Epithelial cell of proximal tubule (primary cell): ENCODE measurements at places on chromosomes 3 and 15.

GRCh38 chr3:52834871-52835501 is at the start of gene MUSTN1:
Gene MUSTN1, minus strand, starts transcription at chr3:52835019. Its CDS starts 71 bp downstream, at chr3:52834948.
- no peak for DNase-seq

GRCh38 chr3:121885386-121885785 is 8.8 kb upstream of the SLC15A2 start:
- no peak for DNase-seq

GRCh38 chr3:154180836-154181691 is 59.9 kb downstream of the ARHGEF26 start:
- DNase-seq: no peak

GRCh38 chr3:185270262-185270955 is 16.6 kb upstream of the EHHADH start:
- no peak for DNase-seq

DNA sequence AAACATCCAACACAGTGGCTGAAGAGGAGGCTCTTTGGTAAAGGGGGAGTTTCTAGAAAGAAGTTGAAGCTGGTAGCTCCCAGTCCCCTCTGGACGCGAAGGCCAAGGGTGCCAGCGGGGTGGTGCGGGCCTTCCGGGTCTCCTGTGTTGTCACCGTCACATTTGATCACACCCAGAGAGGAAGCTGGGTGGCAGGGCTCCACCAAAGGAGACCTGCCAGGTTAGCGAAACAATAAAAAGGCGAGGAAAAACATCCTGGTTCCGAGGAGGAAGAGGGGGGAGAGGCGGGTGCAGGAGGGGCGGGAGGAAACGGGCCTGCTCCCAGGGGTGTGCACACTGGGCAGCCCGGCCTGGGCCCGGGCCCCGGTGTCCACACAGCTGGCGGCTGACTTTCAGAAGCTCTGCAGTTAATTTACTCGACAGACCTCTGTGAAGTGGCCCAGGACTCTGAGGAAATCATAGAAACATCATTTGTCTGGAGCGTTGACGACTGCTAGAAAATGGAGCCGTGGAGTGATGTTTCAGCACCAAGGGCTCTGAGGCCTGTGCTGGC is 12.1 kb downstream of the HEG1 start:
- DNase-seq: no peak

DNA sequence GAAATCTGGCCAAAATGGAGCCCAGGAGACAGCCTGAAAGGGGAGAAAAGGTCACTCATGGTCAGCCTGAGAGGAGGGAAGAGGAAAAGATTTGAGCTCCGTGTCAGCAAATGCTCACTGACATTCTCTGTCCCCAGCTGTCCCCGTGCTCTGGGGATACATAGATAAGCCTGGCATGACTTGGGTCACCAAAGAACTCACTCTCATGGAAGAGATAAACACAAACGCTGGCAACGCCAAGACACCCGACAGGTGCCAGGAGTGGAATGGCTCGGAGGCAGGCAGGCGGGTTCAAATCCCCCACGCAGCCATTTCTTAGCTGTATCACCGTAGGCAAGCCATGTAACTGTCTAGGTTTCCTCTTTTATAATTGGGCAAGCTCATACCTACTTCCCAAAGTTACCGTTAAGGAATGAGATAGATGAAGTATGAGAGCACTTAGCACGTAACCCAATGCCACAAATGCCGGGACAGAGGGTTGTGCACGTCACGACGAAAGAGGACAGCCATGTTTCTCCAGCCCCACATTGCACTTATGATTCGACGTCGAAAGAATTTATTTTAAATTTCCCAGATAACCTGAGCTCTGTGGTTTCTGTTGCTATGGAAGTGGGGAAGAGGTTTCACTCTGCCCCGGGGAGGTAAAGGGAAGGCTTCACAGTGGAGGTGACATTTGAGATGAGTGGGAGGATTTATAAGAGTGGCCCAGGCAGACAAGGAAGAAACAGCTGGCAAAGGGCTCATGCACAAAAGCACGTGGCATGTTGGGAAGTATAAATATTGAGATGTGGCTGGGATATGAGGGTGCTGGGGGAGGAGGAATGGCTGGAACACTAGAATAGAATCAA is 41.4 kb upstream of the TSEN2 start:
- DNase-seq: no peak

DNA sequence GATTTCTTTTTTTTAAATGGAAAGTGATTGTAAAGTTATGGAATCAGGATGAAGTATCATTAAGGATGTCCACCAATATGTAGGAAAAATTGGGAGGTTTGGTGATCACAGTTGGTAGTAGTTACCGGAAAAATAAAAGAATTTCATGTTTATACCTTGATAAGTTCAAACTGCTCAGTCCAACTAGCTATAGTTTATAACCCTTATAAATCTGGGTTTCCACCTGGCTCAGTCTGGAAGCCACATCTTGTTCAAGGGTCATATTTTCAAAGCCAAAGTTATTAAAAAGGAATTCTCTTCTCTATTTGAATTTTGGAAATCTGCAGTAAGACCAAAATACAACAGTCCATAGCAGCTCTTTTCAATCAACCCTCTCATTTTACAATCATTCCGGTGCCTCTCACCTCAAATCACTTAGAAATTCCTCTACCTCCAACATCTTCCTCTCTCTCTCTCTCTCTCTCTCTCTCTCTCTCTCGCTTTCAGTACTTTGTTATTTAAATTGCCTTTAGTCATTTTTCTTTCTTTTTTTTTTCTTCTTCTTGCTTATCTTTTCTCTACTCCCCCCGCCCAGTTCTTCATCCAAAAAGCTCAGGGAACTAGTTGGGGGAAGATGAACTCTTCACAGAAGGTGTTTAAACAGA is 186.2 kb upstream of the TBC1D5 start:
- no peak for DNase-seq

GRCh38 chr3:16509721-16510619 is 3.5 kb downstream of the RFTN1 start:
- DNase-seq: no peak

DNA sequence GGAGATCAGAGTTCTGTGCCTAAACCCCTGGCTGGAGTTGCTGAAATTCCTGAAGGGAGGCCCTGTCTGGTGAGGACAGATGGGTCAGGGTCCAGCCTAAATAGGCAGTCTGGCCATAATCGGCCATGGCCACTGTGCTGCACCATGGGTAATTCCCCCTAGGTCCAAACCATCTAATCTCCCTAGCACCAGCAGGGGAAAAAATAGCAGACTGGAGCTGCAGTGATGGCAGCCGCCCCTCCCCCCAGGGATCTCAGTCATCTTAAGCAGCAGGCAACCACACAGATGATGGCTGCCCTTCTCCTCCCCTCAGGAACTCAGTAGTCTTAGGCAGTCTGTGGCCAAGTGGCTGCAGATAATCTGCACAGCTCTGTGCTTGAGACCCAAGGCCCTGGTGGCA is 68.4 kb upstream of the CD96 start:
- DNase-seq: no peak

GRCh38 chr3:73580343-73580742 is 44.4 kb downstream of the PDZRN3 start:
- no peak for DNase-seq

DNA sequence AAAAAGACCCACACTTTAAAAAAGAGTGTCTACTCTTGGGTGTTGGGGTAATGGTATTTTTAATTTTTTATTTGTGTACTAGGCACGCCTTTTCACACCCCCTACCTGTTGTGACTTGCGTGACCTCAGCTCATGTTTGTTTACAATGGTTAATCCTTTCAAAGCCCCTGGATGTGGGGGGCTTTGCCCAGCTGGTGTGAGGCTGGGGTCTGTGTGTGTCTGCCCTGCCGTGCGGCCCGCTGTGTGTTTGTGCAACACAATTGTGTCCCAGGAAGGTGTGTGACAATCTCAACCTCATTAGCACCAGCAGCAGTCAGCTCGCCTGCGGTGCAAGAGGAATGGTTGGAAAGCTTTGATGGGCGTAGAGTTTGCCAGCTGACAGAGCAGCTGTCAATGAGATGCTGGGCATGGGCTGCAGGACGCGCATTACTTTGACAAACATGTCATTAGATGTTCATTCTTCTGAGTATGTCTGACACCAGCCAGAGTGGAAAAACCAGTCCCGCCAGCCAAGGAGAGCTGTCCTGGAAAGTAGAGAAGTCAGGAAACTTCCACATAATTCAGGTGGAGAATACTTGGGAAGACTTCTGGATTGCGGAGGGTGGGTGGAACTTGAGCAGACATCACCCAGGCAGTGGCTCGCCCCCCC is 9.6 kb downstream of the LRRK1 start:
- DNase-seq: no peak

GRCh38 chr3:87313641-87314040 is 37.3 kb upstream of the POU1F1 start:
- DNase-seq: no peak

GRCh38 chr3:153343988-153344782 is 182.2 kb downstream of the RAP2B start:
- DNase-seq: no peak

- no peak for DNase-seq
These were observed 98.3 kb upstream of the ALDH1A3 start for GRCh38 chr15:100781061-100781960.

DNA sequence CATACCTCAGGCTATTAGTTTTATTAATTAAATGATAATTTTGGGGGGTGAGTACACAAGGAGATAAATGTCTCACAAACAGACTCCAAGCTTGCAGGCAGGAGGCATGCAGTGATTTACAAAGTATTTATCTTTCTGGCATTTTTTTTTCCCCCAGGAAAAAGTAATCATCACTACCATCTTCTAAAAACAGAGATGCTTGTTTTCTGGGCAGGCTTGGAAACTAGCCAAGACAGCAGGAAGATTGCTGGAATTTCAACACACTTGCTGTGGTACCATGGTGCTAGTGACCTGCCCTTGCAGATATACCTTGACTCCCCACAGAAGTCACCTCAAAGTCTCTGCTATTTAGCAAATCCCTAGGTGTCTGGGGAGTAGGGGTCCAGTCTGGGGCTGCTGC is 732.8 kb upstream of the CFAP20DC start:
- no peak for DNase-seq

DNA sequence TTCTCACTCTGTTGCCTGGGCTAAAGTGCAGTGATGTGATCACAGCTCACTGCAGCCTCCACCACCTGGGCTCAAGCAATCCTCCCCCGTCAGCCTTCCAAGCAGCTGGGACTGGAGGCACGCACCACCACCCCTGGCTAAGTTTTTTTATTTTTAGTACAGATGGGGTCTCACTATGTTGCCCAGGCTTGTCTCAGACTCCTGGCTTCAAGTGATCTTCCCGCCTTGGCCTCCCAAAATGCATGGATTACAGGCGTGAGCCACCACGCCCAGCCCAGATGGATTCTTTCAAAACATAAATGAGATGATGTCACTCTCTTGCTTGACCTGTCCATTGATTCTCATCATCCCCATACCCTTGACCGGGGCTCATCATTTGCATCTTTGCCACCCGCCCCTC is 72.6 kb upstream of the SLC6A6 start:
- DNase-seq: no peak

GRCh38 chr15:65832549-65833364 is 36.5 kb upstream of the RAB11A start:
- DNase-seq: peak; percentile 95

DNA sequence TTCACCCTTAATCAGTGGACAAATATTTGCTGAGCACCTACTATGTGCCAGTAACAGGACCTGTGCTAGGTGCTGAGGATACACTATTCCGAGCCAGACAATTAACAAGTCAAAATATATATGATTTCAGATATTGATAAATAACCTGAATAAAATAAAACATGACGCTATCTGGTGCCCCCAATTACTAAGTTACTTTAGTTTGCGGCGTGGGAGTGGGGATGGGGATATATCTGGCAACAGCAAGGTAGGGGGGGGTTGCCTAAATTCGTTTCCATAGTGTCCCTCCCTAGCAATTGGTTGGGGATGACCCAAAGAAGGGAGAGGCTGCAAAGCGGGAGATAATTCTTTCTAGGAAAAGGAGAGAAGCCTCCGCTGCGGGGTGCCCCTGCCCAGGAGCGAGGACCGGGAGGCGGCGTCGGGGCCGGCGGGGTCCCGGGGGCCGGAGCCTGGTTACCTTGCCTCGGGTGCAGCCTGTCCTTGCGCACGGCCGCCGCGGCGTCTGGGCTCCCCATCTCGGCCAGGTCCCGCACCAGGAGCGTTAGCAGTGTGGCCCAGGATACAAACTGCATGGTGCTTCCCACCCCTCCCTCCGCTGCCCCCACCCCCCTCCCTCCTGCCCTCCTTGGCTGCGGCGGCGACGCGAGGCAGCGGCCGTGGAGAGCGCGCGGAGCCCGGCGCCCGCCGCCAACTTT is 567 bp downstream of the ADAMTS9 start:
- DNase-seq: no peak

DNA sequence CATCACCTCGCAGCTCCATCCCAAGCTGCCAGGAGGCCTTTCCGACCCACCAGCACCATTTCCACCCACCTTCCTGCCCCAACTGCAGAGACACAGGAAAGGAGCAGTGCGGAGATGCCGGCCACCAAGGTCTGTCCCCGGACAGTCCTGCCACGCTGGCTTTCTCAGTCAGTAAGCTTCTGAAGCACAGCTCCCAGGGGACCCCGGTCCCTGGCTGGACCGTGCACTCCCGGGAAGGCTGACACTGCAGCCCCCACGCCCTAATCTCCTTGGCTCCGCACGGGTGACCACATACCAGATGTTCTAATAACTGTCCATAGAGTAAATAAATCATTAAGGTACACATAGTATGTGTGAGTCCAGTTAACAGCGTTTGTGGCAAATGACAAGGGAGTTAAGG is 73.5 kb downstream of the VGLL4 start:
- DNase-seq: no peak

DNA sequence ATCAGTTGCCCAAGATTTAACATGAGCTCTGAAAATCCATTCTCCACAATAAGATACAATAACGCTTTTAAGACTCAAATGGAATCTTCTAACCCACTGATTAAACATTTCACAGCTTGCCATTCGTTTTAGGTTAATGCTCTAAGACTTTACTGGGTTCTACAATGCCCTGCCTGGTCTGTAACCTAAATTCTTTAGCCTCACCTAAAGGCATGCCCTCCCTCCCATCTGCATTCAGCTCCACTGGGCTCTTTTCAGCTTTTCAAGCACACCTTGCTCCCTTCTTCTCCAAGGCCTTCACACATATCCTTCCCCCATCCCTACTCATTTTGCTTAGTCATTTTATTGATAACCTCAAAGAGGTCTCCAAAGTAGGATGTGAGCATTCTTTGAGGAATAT is 290.9 kb downstream of the LSAMP start:
- no peak for DNase-seq

- no peak for DNase-seq
These were observed 88.3 kb downstream of the ATP10A start for GRCh38 chr15:25774871-25775270.

DNA sequence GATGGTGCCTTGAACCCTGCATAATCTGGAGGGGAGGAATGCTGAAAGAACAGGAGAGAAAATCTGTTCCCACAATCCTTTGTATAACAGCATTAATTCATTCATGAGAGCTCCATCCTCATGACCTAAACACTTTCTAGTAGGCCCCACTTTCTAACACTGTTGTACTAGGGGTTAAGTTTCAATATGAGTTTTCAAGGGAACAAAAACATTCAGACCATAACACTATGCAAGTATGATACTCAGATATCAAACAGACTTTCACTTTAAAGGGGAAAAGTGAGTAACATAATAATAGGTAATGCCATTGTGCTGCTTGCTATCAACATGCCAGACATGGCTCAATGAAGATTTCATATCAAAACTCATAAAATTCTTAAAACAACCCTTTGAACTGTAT is 32.4 kb upstream of the PLSCR2 start:
- DNase-seq: no peak

- no peak for DNase-seq
These were observed 996 bp upstream of the SLC28A1 start for GRCh38 chr15:84883466-84883865.

- DNase-seq: no peak
These were observed 63.4 kb downstream of the OPA1 start for GRCh38 chr3:193656445-193656844.
